ENCODE measurements at places on chromosomes 7 and 10.
A peak's percentile ranks its signal among the peaks of the same experiment; 100 is the strongest.

DNA sequence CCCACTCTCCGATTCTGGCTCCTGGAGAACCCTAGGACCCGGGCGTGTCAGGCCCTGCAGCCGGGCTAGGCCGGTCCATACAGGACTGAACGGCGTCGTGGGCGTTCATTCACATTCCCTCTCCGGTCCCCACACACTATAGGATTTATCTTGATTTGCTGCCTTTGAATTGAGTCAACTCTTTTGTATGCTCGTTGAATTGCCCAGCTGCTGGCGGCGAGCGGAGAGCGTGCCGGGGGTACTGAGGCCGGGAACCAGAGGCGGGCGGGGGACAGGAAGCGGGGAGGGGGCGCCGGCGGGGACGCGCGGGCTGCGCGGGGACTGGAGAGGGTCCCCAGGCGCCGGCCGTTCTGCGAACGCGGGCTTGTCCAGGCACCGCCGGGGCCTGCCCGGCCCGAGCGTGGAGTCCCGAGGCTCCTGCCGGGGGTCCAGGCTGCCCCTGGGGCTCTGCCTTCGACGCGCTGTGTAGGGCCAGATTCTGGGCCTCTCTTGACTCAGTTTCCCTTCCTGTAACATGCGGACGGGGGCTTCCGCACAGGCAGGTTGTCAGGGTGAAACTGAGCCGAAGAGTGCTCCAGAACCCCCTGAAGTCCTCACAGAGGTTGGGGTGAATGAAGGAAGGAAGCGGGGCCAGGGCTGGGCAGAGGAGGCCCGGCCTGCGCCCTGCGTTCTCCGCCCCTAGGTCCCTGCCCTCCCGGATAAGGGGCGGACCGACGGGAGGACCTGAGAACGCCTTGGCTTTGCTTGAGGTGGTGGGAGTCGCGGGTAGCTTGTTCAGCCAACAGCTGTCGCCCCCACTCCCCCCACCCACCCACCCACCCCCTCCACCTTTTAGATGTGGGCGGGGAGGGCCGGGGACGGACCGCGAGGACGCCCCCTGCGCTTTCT lies 769 bp upstream of the ELFN1 start:
- no peak for DNase-seq

GRCh38 chr10:132166216-132166950 lies 20.4 kb upstream of the DPYSL4 start:
- DNase-seq: no peak

DNA sequence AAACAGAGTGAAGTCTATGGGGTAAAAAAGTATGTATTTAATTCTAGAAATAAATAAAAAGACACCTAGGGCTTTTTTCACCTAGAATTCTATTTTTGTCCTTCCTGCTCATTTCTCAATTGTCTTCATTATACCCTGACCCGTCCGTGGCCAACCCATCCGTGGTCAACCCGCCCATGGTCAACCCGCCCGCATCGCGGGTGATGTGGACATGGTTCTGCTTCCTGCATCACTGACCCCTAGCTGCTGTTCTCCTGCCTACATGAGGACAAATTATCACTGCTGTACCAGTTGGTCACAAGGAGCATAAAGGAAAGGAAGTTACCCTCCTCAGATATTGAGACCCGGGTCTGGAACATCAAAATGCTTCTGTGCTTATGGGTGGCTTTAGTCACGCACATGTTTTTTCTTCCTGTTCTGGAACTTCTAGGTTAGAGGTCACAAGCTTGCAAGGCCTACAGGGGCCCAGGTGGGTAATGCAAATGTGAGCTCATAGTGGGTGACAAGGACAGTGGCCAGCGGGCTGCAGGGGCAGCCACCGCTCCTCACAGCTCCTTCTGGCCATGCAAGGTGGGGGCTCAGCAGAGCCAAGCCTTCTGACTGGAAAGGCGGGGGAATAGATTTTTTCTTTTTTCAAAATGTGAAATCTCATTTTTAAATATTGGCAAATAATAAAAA lies 15.5 kb downstream of the CAMK2G start:
- DNase-seq: no peak

GRCh38 chr10:9561821-9562505 lies 1455.7 kb upstream of the CELF2 start:
- no peak for DNase-seq

GRCh38 chr10:42690449-42691360 lies 52.3 kb upstream of the ZNF33B start:
- no peak for DNase-seq

DNA sequence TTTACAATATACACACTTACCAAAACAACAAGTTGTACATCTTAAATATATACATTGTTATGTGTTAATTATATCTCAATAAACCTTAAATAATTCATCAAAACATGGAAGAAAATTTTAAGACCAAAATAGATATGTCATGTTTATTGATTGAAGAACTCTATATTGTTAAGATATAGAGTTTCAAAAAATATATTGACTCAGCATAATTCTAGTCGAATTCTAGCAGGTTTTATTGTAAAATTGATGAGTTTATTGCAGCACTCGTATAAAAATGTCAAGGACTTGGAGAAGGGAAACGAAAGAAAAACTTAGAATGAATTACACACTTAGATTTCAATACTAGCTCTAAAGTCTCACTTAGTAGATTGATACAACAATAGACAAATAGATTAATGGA lies 575.4 kb upstream of the SORCS1 start:
- DNase-seq: no peak

- no peak for DNase-seq
Observed at GRCh38 chr10:118034791-118035261, 11.9 kb downstream of the RAB11FIP2 start.

DNA sequence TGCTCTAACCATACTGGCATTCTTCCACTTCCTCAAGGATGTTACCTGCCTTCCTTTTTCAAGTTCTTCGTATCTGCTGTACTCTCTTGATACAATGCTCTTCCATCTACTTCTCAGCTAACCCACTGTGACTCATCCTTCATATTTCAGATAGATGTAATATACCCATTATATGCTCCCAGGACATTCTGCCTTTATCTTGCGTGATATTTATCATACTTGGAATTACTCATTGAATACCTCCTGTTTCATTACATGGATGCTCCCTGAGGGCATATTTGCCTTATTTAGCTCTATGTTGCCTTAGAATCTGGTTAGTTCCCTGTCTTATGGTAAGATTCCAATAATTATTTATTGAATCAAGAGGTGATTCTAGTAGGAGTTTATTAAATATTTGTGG lies 706.4 kb downstream of the SORCS3 start:
- no peak for DNase-seq

GRCh38 chr10:72690071-72690755 lies 1.7 kb upstream of the MCU start:
- no peak for DNase-seq

GRCh38 chr10:56943221-56943755 lies 582.2 kb upstream of the ZWINT start:
- no peak for DNase-seq

- DNase-seq: no peak
Observed at GRCh38 chr10:75000748-75001321, 110.6 kb upstream of the SAMD8 start.

DNA sequence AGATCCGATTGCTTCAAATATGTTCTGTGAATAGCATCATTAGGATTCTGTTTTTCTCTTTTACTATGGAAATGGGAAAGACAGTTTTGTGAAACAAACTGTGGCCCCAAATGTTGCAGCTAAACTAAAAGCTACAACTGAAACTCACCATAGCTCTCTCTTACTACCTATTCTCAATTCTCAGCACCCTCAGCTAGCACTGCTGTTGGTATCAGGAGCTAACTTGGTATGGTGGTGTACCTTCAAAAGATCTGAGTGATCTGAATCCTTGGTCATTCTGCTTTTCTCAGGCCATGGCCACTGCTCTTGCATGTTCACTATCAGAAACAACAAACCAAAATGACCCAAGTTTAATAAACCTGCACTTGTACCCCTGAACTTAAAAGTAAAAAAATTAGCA lies 1208.0 kb downstream of the SORCS1 start:
- DNase-seq: peak; percentile 5

GRCh38 chr10:104581884-104582601 lies 59.0 kb upstream of the SORCS3 start:
- DNase-seq: no peak

DNA sequence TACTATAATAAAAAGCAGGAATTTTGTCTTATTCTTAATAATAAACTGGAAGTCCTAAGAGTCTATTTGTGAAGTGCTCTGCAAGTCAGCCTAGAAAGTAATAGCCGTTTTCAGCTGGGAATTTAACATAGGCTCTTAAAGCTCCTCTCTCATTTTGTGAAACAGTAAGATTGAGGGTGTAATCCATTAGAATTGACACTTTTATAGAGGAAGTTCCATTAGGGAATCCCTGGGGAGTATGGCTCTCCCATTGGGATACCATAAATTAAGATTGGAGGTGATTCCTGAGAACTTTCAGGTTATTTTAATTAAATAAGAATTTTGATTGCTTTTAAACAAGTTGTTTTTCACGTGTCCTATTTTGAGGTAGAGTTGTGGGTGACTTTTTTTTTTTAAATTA lies 68.0 kb downstream of the EXOC4 start:
- no peak for DNase-seq

DNA sequence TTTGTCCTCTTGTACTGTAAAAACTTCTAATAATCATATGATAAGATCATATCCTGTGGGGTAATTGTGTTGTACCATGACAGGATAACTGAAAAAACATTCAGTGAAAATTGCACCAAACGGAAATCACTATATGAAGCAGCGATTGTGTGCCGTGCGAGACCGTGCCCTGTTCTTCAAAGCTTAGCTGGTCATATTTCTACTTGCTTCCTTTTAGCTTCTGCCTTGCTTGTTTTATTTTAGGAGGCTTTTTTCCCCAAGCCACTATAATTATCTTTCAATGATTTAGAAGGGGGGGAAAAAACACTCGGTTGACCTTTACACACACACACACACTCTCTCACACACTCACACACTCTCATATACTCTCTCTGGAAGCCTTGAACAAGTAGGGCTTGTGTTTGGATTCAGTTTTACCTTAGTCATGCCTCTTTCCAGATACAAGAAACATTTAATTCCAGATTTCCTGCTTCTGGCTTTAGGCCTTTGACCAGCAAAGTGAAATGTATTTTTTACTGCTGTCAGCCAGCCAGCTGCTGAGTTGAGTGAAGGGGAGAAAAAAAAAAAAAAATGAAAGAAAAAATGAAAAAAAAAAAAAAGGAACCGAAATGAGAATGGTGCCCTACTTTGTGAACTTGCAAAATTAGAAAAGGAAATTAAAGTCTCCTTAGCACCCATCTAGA lies 181.4 kb downstream of the ARID5B start:
- peak; percentile 42 for DNase-seq

- peak; percentile 96 for DNase-seq
Observed at GRCh38 chr10:21888959-21889358, 114.6 kb downstream of the DNAJC1 start.

- DNase-seq: no peak
Observed at GRCh38 chr7:149293338-149293737, 31.3 kb downstream of the ZNF783 start.

- no peak for DNase-seq
Observed at GRCh38 chr10:9898633-9899395, 1118.9 kb upstream of the CELF2 start.

GRCh38 chr7:135258585-135258984 lies 24.9 kb downstream of the STRA8 start:
- DNase-seq: no peak

DNA sequence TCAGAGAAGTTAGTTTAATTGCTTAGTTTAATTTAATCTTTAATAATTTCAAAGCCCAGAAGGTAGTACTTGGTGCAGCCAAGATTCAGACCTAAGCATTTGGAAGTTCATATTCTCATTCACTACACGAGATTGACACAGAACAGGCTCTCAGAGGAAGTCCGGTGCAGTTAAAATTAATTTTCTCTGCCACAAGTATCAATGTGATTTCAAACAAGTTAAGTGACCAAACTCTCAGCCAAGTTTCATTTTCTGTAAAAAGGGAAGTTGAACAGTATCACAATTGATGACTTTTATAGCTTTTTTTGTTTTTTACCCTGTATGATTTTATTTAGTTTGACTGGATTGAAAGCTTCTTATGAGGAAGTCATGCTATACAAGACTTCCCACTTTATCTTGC lies 1494.9 kb upstream of the LRRTM3 start:
- no peak for DNase-seq

- DNase-seq: no peak
Observed at GRCh38 chr10:24174014-24174413, 34.9 kb upstream of the KIAA1217 start.

- DNase-seq: no peak
Observed at GRCh38 chr7:122212754-122213153, 68.7 kb upstream of the AASS start.
